SK-MEL-5 (cell line): ENCODE measurements at places on chromosomes 5 and 9. TPM values are rescaled to one million over a fixed set of nuclear protein-coding genes. Genes with fewer than 3 reads are reported as not detected.

TAF9 gene
- 253 and 264 TPM in 2 replicates for total RNA-seq

IFNB1 gene
- not detected in 2 replicates for total RNA-seq

PDE6A gene
- 0.08 and 0.26 TPM in 2 replicates for total RNA-seq

XPA gene
- 9.9 and 10.8 TPM in 2 replicates for total RNA-seq

CMBL gene
- total RNA-seq: not detected in 2 replicates

TRAF1 gene
- total RNA-seq: 0.32 and 0.51 TPM in 2 replicates

GRIN1 gene
- total RNA-seq: 0.05 TPM in 1 of 2 replicates, not detected in the other

DNA sequence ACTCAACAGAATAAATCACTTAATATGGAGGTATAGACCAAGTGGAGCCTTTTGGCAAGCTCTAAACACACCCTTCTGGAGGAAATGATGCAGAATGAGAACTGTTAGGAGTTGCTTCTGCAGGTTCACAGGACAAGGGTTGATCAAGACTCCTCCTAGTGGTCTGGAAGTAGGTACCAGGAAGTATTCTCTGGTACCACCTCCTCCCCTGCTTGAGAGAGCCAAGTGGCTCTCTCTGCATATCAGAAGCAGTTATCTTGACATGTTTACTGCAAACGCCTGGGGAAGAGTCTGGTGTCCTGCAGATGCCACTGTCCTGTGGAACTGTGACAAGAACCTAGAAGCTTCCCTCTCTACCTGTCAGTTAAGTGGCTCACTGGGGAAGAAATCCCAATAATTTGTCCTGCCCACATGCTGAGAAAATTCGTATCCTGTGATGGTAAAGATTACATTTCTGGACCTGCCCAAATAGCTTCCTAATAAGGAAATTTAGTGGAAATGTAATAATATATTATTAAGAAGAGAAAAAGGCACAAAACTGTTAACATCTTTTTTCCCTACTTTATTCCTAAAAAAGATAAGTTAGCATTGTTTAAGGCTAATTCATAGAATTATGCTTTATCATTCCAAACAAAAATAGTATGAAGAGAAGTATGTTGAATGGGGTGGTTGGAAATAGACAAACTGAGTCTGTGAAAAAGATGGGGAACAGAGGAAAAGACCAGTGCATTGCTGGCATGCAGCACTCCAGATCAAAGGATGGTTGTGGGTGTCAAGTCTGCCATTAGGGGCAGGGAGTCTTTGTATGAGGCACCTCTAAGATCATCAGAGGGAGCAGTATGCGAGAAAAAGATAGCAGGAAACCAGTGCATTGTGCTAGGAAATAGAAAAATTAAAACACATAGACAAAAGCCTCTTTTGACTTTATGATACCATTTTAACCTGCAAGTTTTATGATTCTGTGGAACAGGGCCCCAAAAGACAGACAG is 118.8 kb downstream of the CDC42SE2 start:
- DNase-seq: peak; percentile 82

DNA sequence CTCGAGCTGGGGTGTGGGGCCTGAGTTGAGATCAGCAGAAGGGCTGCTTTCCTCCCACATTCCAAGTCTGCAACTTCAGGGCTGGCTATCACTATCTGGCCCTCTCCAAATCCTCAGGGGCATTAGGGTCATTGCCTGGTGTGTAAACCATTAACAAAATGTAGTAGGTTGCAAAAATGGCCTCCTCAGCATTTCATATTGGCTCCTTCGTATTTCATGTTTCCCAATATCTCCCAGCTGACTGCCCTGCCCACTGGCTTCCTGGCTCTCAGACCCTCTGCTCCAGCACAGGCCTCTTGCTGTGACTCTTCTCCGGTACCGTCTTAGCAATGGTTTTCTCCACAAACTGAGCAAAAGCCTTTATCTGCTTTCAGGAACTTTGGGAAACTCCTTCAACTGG is 113.8 kb downstream of the GADD45G start:
- no peak for DNase-seq

- DNase-seq: no peak
Observed at GRCh38 chr9:131236161-131236560, 40.1 kb downstream of the FAM78A start.

GRCh38 chr5:103851091-103851490 is 288.5 kb upstream of the NUDT12 start:
- no peak for DNase-seq

DNA sequence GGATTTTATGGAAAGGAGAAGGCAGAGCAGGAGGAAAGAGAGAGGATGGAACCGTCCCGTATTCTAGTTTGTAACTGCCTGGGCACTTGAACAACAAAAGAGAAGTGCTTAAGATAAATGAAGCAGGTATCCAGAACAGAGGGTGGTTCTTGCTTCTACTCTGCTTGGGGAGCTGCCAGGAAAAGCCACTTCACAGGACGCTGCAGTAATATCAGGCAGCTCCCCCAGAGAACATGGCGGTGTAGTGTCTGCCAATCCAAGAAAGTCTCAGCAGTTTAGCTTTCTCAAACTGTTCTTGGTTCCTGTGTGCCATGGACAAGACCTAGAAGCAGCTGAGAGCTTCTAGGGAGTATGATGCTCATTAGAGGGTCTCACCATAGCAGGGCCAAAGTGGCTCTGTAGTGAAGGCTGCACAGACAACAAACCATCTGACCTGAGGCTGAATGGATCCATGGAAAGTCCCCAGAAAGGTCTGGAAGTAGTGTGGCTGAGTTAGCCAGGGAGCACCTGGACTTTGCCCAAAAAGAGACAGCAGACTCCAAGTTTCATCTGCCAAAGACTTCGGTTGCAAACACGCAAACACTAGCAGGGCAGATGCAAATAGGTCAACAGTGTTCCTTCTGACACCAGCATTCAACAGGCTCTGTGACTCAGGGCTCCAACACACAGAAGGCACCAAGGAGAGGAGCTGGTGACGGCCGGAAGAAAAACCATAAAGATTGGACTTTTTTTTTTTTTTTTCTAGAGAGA is 72.2 kb upstream of the TNFSF8 start:
- no peak for DNase-seq

- no peak for DNase-seq
Observed at GRCh38 chr9:17064558-17064957, 70.3 kb upstream of the CNTLN start.

DNA sequence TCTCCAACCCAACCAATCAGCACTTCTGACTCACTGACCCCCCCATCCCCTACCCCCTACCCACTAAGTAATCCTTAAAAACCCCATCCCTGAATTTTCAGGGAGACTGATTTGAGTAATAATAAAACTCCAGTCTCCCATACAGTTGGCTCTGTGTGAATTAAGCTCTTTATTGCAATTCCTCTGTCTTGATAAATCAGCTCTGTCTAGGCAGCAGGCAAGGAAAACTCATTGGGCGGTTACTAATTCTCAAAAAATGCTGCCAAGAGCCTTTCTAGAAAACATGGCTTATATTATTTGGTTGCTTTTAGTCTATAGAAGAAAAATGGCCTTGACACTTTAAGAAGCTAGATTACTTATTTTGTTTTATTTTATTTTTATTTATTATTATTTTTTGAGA is 131.7 kb downstream of the SUSD1 start:
- no peak for DNase-seq

GRCh38 chr5:54215233-54215736 is 95.1 kb downstream of the ARL15 start:
- no peak for DNase-seq

DNA sequence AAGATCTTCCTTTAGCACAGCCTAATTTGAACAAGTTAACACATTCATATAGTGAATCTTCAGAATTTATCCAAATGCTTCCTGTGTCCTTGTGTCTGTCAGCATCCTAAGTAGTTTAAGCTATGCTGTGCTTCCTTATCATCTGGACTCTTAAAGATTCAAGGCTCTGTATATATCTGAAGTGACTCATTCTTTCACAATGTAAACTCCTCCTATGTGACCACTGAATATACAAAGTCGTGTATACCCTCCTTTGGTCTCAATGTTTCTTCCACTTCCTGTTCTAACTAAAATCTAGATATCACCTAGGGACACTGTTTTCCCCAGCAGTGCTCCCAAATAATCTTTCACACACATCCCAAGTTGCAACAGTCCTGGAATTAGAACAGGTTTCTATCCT is 935.7 kb upstream of the NUDT12 start:
- DNase-seq: no peak

- DNase-seq: no peak
Observed at GRCh38 chr5:115431116-115431515, 113.5 kb downstream of the FEM1C start.

DNA sequence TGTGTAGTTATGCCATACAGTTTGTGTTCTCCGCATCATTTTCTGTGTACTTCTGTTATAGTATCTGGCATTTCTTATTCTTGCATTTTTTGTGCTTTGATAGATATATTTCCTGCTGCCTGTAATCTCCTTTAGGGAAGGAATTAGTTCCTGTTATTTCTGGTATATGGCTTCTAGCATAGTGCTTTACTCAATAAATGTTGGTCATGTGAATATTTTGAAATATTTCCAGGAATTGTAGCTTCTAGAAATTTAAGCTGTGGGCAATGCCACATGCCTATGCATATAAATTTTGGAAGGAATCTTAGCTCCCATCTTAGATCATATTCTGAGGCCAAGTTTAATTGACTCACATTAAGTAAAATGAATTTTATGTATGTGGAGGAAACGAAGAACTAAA is 11.5 kb upstream of the PRRC1 start:
- no peak for DNase-seq

- no peak for DNase-seq
Observed at GRCh38 chr5:174281855-174282254, 236.3 kb downstream of the NSG2 start.

- no peak for DNase-seq
Observed at GRCh38 chr5:139693676-139694364, 45.7 kb downstream of the CXXC5 start.

DNA sequence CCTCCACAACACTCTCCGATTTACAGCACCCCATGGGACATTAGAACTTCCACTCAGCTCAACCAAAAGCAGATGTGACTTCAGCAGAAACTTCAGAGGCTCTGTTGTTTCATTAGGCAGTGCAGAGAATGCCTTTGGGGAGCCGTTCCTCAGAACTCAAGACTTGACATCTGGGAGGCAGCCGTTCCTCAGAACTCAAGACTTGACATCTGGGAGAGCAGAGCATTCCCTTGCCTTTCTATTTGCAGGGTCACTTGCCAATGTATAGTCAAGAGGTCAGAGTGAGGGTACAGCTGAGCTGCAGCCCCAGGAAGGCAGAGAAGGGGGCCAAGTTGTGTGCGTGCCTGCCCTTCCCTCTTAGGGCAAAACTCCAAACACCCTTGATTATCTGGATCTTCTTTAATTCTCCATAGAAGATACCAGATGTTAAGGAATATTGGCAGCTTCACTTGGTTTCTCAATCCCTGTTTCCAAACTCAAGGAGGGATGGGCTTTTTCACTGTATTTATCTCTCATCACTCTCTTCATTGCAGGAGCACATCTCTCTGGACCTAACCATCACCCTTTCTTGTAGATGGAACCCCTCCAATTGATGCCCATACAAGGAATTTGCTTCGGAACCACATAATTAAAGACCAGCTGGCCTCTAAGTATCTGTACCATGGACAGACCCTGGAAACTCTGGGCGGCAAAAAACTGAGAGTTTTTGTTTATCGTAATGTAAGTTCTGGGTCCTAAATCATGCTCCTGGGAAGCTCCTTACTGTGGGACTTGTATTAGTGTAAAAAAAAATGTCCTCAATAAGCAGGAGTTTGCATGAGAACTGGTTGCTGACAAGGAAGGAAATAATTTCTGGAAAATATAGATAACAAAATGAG is 25.6 kb downstream of the TGFBI start:
- DNase-seq: no peak

GRCh38 chr9:130328349-130328801 is 62.8 kb downstream of the HMCN2 start:
- DNase-seq: no peak

DNA sequence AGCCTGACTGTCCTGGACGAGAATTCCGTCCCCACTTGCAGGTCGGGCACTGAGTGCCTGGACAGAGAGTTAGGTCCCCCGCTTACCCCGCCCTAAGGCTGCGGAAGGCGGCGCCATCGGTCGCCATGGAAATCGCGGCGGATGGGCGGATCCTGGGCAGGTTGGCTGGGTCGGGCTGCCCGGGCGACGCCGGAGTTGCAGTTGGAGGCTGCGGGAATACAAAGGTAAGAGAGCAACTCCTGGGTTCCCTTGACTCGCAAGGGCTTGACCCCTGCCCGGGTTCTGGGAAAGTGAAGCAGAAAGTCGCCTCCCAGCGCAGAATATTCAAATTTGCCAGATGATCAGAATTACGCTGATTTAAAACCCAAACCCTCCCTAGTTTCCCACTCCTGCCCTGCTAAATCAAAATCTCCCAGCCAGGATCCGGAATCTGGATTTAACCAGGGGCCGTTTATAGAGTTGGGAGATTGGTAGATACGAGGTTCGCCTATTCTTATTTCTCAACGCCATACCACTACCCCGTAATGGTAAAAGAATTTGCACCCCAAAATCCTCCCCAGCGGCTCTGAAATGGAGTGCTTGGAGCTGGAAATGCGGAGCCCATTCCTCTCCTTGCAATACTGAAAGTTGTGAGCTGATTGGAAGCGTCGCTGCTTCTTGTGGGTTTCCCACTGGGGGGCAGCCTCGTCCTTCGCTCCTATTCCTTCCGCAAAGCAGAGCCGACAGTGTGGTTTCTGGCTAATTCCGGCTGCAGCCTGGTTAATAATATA is 156.4 kb upstream of the RASEF start:
- DNase-seq: peak; percentile 73

DNA sequence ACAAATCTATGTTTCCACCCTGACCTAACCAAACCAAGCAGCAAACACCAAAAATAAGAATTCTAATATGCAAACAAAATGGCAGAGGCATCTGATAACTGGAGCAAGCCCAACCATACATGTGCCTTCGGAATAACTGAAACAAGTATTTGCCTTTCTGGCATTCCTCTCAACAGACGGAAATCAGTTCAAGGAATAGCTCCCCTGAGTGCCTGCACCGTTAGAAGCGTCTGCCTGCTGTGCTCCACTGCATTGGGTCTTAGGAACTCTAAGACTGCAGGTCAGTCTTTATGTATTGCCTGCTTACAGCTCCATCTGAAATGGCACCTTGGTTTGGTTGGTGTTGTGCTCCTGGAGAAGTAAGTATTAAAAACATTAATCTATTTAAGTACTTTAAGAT is 98.5 kb downstream of the MRPS27 start:
- no peak for DNase-seq

DNA sequence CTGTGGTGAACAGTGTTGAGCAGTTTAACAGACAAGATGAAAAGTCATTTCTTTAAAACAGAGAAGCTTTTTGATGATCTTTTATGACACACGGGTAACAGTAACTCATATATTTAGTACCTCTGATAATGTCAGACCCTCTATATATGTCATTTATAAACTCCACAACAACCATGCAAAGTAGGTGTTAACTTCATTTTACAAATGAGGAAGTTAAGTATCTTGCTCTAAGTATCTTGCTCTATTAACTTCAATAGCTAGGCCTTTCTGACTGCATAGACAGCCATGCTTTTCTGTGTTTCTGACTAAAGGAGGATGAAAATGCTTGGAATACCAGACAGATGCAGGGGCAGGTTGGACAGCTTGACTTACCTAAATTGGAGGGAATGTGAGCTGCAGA is 1.8 kb downstream of the NUDT2 start:
- no peak for DNase-seq

- no peak for DNase-seq
Observed at GRCh38 chr9:129005336-129005997, 22.7 kb downstream of the SH3GLB2 start.
